Endodermal cell (in vitro differentiated cells): ENCODE measurements at places on chromosomes 11 and 22. TPM values are rescaled to one million over a fixed set of nuclear protein-coding genes. Genes with fewer than 3 reads are reported as not detected.

OR52I2 gene
- total RNA-seq = not detected in 2 replicates

SPI1 gene
- total RNA-seq = not detected in 3 replicates

SLC22A12 gene
- total RNA-seq = not detected in 3 replicates

SCYL1 gene
- total RNA-seq = 59.7 and 62.9 TPM in 2 replicates

GLYAT gene
- not detected in 2 replicates for total RNA-seq

DSCAML1 gene
- 6.5 and 10.9 TPM in 2 replicates for total RNA-seq

OR4D5 gene
- total RNA-seq = not detected in 3 replicates

- peaks cover 19% of the 10 kb centered on the region for H3K4me1 ChIP-seq
- peak overlapping the region; percentile 48 for H3K27ac ChIP-seq
- no peaks in the 10 kb centered on the region for H3K36me3 ChIP-seq
- DNase-seq = peak; percentile 91
These were observed 137.8 kb downstream of the DBX1 start for GRCh38 chr11:20022363-20023081.

DNA sequence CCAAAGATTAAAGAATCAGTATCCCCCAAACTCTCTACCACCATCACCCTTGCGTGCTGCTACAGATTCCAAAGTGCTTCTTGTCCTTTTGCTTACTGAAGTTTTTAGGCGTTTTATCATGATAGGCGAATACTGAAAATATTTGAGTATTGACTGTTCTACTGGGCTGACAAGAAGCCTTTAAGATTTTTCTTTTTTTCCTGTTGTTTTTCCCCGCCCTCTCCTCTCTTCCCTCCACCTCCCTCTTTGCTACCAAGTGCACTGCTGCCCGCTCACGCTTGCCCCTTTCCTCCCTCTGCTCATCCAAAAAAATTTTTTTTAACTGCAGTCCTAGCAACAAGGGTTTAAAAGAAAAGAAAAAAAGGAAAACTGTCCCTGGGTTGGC lies 679 bp downstream of the SPCS2 start:
- peak overlapping the region; percentile 100 for H3K4me3 ChIP-seq
- no peaks in the 10 kb centered on the region for H3K4me1 ChIP-seq
- no peak overlapping the region for H3K27ac ChIP-seq
- DNase-seq = no peak
- peaks cover 29% of the 10 kb centered on the region for H3K36me3 ChIP-seq
- no peaks in the 10 kb centered on the region for H3K27me3 ChIP-seq

DNA sequence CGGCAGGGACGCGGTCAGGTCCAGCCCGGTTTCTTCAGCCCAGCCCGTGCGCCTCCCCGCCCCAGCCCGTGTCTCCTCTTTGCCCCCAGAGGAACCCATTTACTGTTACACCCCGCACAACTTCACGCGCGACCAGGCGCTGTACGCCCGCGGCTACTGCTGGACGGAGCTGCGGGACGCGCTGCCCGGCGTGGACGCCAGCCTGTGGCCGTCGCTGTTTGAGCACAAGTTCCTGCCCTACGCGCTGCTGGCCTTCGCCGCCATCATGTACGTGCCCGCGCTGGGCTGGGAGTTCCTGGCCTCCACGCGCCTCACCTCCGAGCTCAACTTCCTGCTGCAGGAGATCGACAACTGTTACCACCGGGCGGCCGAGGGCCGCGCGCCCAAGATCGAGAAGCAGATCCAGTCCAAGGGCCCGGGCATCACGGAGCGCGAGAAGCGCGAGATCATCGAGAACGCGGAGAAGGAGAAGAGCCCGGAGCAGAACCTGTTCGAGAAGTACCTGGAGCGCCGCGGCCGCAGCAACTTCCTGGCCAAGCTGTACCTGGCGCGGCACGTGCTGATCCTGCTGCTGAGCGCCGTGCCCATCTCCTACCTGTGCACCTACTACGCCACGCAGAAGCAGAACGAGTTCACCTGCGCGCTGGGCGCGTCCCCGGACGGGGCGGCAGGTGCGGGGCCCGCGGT lies 6.5 kb downstream of the PANX2 start:
- no peaks in the 10 kb centered on the region for H3K36me3 ChIP-seq
- DNase-seq = no peak

GRCh38 chr11:72410956-72411355 lies 23.4 kb downstream of the CLPB start:
- no peaks in the 10 kb centered on the region for H3K36me3 ChIP-seq
- H3K4me3 ChIP-seq = no peak overlapping the region
- no peaks in the 10 kb centered on the region for H3K27me3 ChIP-seq
- H3K27ac ChIP-seq = peak overlapping the region; percentile 64

DNA sequence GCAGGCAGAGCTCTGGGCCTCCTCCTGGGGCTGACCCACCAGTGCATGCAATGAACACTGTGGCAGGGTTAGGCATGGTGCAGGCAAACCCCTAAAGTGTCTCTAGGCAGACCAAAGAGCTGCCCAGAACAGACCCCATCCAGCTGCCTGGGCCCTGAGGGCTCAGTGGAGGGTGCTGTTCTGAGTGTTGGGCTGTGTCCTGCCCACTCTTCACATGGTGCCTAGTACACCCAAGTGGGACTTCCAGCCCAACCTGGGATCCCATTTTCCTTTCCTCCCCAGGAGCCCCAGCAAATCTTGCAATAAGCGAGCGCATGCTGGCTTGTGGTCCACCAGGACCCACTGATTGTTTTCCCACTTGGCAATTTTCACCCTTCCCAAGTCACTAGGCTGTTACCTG lies 26.4 kb downstream of the ARVCF start:
- H3K36me3 ChIP-seq = no peaks in the 10 kb centered on the region
- H3K27me3 ChIP-seq = no peaks in the 10 kb centered on the region
- H3K27ac ChIP-seq = no peak overlapping the region
- peaks cover 6% of the 10 kb centered on the region for H3K4me1 ChIP-seq

- DNase-seq = no peak
- no peak overlapping the region for H3K27ac ChIP-seq
- H3K27me3 ChIP-seq = peaks cover 13% of the 10 kb centered on the region
- no peaks in the 10 kb centered on the region for H3K36me3 ChIP-seq
- no peaks in the 10 kb centered on the region for H3K4me1 ChIP-seq
- H3K4me3 ChIP-seq = no peak overlapping the region
These were observed 91.7 kb downstream of the BRD1 start for GRCh38 chr22:49735901-49736421.
